ENCODE measurements at places on chromosomes 2 and 18. TPM values are rescaled to one million over a fixed set of nuclear protein-coding genes. Genes with fewer than 3 reads are reported as not detected.

DNA sequence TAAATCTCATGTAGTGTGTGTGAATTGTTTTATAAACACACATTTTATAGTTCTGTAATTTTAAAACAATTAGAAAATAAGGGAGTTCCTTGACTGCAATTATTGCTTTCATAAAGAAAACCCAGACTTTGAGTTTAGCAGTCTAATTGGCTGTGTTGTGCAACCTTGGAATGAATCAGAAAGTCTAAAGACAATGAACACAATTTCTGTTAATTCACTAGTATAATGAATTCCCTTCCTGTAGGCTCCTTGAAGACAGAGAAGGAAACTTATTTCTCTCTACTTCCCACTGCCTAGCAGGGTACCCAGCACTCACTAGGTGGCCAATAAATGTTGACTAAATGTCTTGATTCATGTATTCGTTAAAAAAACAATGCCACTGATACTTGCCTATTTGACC is 79.9 kb downstream of the ANTXR1 start:
- H3K4me1 ChIP-seq, result peaks cover 13% of the 10 kb centered on the region
- ATAC-seq, result no peak

GRCh38 chr2:237279012-237279768 is 134.8 kb downstream of the COL6A3 start:
- H3K4me3 ChIP-seq, result no peak overlapping the region
- H3K27me3 ChIP-seq, result no peaks in the 10 kb centered on the region
- H3K27ac ChIP-seq, result peak overlapping the region; percentile 52
- H3K36me3 ChIP-seq, result no peaks in the 10 kb centered on the region
- H3K4me1 ChIP-seq, result peaks cover 12% of the 10 kb centered on the region

DNA sequence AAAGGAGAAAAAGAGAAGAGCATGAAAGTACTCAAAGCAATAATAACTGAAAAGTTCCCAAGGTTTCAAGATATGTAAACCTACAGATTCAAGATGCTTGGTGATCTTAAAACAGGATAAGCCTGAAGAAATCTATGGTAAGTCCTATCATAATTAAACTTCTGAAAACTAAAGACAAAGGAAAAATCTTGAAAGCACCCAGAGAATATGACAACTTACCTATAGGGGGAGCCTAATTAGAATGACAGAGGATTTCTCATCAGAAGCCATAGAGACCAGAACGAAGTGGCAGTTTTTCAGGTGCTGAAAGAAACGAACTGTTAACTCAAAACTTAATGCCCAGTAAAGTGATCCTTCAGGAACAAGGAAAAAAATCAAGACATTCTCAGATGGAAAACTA is 59.7 kb downstream of the XDH start:
- H3K36me3 ChIP-seq, result no peaks in the 10 kb centered on the region
- no peak overlapping the region for H3K27ac ChIP-seq
- H3K4me1 ChIP-seq, result no peaks in the 10 kb centered on the region
- H3K27me3 ChIP-seq, result peaks cover 22% of the 10 kb centered on the region
- no peak overlapping the region for H3K4me3 ChIP-seq

- no peaks in the 10 kb centered on the region for H3K27me3 ChIP-seq
- H3K36me3 ChIP-seq, result no peaks in the 10 kb centered on the region
- ATAC-seq, result no peak
- H3K27ac ChIP-seq, result no peak overlapping the region
- H3K4me1 ChIP-seq, result no peaks in the 10 kb centered on the region
Observed at GRCh38 chr18:35750929-35751328, 169.4 kb downstream of the GALNT1 start.

GRCh38 chr18:13638719-13639595 is 87.4 kb downstream of the FAM210A start:
- H3K27ac ChIP-seq, result no peak overlapping the region
- no peaks in the 10 kb centered on the region for H3K36me3 ChIP-seq
- no peak for ATAC-seq
- H3K27me3 ChIP-seq, result no peaks in the 10 kb centered on the region
- peaks cover 11% of the 10 kb centered on the region for H3K4me1 ChIP-seq
- H3K4me3 ChIP-seq, result no peak overlapping the region

DNA sequence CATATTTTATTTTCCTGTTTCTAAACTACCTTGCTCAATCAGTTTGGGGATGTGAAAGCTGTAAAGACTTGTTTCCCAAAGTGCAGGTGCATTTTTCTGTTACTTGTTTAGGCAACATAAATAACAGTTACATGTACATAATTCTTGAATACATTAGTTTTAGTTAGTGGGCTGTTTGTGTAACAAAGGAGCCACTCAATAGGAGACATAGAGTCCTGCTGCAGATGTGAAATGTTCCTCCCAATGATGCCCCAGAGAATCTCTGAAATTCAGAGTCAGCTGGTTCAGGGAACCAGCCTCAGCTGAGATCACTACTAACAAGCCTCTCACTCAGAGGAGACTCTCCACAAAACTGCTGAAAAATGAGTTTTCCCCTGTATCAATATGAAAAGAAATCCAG is 91.5 kb upstream of the TWSG1 start:
- H3K4me1 ChIP-seq, result no peaks in the 10 kb centered on the region
- H3K27me3 ChIP-seq, result no peaks in the 10 kb centered on the region
- ATAC-seq, result no peak
- no peaks in the 10 kb centered on the region for H3K36me3 ChIP-seq
- no peak overlapping the region for H3K27ac ChIP-seq
- H3K4me3 ChIP-seq, result no peak overlapping the region

GRCh38 chr2:227228061-227228667 is 63.7 kb downstream of the COL4A3 start:
- no peaks in the 10 kb centered on the region for H3K4me1 ChIP-seq
- no peak overlapping the region for H3K4me3 ChIP-seq
- H3K27me3 ChIP-seq, result peaks cover 18% of the 10 kb centered on the region
- no peaks in the 10 kb centered on the region for H3K36me3 ChIP-seq
- no peak overlapping the region for H3K27ac ChIP-seq

- no peaks in the 10 kb centered on the region for H3K36me3 ChIP-seq
- no peak overlapping the region for H3K4me3 ChIP-seq
- H3K4me1 ChIP-seq, result no peaks in the 10 kb centered on the region
- ATAC-seq, result no peak
Observed at GRCh38 chr18:52716973-52717372, 377.0 kb downstream of the DCC start.

- H3K27ac ChIP-seq, result no peak overlapping the region
- H3K4me3 ChIP-seq, result no peak overlapping the region
Observed at GRCh38 chr2:233839447-233839820, 14.9 kb downstream of the HJURP start.

GRCh38 chr2:233165543-233165894 is 86.0 kb upstream of the ATG16L1 start:
- no peak overlapping the region for H3K4me3 ChIP-seq
- H3K27ac ChIP-seq, result no peak overlapping the region
- peaks cover 20% of the 10 kb centered on the region for H3K27me3 ChIP-seq
- H3K36me3 ChIP-seq, result no peaks in the 10 kb centered on the region

GRCh38 chr2:83196225-83196624 is 1262.9 kb downstream of the SUCLG1 start:
- H3K36me3 ChIP-seq, result no peaks in the 10 kb centered on the region
- no peak overlapping the region for H3K4me3 ChIP-seq
- ATAC-seq, result no peak
- H3K4me1 ChIP-seq, result no peaks in the 10 kb centered on the region
- H3K27me3 ChIP-seq, result no peaks in the 10 kb centered on the region
- H3K27ac ChIP-seq, result no peak overlapping the region

GRCh38 chr18:34647251-34647650 is 62.8 kb upstream of the DTNA start:
- no peak overlapping the region for H3K27ac ChIP-seq
- no peaks in the 10 kb centered on the region for H3K36me3 ChIP-seq
- ATAC-seq, result no peak
- H3K4me3 ChIP-seq, result no peak overlapping the region

- H3K4me3 ChIP-seq, result peak overlapping the region; percentile 29
- no peak overlapping the region for H3K27ac ChIP-seq
- no peaks in the 10 kb centered on the region for H3K36me3 ChIP-seq
- no peak for ATAC-seq
Observed at GRCh38 chr2:104861351-104862057, 7.6 kb downstream of the POU3F3 start.

DNA sequence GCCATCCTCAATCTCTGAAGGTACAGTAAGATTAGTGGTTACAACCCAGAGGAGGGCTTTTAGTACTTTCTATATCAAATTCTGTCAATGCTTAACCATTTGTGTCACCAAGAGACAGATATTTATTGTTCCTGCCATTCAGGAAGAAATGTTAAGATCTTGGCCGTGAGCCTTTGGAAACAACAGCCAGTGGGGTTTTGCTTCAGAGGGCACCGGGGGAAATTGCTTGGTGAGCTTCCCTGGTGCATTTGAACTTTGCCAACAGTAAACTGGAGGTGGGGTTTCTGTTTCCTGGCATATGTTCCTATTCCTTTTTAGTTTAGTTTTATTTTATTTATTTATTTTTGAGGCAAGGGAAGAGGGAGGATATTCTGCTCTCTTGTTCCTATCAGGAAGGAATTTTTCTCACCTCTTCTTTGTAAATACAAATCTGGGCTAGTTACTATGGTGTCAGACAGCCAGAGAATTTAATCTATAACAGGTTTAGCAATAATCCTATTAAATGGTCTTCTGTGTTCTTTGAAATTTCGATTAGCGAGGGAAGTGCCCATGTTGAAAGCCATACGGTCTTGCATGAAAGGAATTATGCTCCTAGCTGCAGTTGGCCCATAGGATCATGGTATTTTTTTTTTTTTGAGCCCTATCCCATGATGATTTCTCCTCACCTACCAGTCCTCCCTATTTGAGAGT is 95.7 kb downstream of the MAIP1 start:
- H3K36me3 ChIP-seq, result no peaks in the 10 kb centered on the region
- H3K4me1 ChIP-seq, result no peaks in the 10 kb centered on the region
- H3K27ac ChIP-seq, result no peak overlapping the region
- no peak overlapping the region for H3K4me3 ChIP-seq
- no peak for ATAC-seq

- ATAC-seq, result no peak
- no peak overlapping the region for H3K4me3 ChIP-seq
- peaks cover under 1% of the 10 kb centered on the region for H3K36me3 ChIP-seq
- no peak overlapping the region for H3K27ac ChIP-seq
- peaks cover 5% of the 10 kb centered on the region for H3K27me3 ChIP-seq
Observed at GRCh38 chr2:11567631-11568031, 33.8 kb downstream of the GREB1 start.

- H3K27me3 ChIP-seq, result peaks cover 87% of the 10 kb centered on the region
- no peak overlapping the region for H3K27ac ChIP-seq
- no peaks in the 10 kb centered on the region for H3K36me3 ChIP-seq
- H3K4me1 ChIP-seq, result no peaks in the 10 kb centered on the region
- H3K4me3 ChIP-seq, result no peak overlapping the region
- ATAC-seq, result no peak
Observed at GRCh38 chr2:242040681-242041080, 171.2 kb downstream of the RTP5 start.

GRCh38 chr2:240511351-240512108 is 46.3 kb downstream of the ANKMY1 start:
- ATAC-seq, result no peak
- no peak overlapping the region for H3K27ac ChIP-seq
- H3K4me1 ChIP-seq, result peaks cover 11% of the 10 kb centered on the region

DNA sequence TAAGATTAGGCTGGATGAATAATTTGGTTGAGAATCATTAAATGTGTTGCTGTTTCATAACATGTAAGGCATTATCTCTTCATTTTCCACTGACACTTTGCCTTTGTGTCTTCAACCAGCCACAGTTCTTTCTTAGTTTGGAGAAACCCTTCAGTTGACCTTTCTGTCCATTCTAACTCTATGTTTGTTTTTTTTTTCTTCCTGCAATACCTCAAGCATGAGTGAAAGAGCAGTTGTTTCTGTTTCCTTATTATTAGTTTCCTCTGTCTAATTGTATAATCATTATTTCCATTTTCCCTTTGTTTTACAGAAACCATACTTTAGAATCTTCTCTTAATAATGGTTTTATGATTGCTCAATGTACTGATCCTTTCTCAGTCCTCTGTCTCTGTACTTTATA is 25.6 kb downstream of the HADHB start:
- no peak overlapping the region for H3K4me3 ChIP-seq
- ATAC-seq, result no peak
- H3K4me1 ChIP-seq, result peaks cover 14% of the 10 kb centered on the region
- H3K36me3 ChIP-seq, result peaks cover 52% of the 10 kb centered on the region
- H3K27ac ChIP-seq, result peak overlapping the region; percentile 12

- peaks cover 9% of the 10 kb centered on the region for H3K4me1 ChIP-seq
- ATAC-seq, result no peak
- no peak overlapping the region for H3K4me3 ChIP-seq
- H3K27me3 ChIP-seq, result no peaks in the 10 kb centered on the region
- no peaks in the 10 kb centered on the region for H3K36me3 ChIP-seq
Observed at GRCh38 chr18:54217624-54218023, 6.8 kb downstream of the MBD2 start.

- H3K27ac ChIP-seq, result no peak overlapping the region
- no peak overlapping the region for H3K4me3 ChIP-seq
- no peaks in the 10 kb centered on the region for H3K36me3 ChIP-seq
- no peaks in the 10 kb centered on the region for H3K27me3 ChIP-seq
- no peak for ATAC-seq
Observed at GRCh38 chr2:112189001-112189556, 50.9 kb downstream of the FBLN7 start.

GRCh38 chr2:203763938-203764664 is 57.7 kb downstream of the CD28 start:
- ATAC-seq, result no peak
- no peaks in the 10 kb centered on the region for H3K4me1 ChIP-seq
- H3K4me3 ChIP-seq, result no peak overlapping the region
- no peak overlapping the region for H3K27ac ChIP-seq

The CENPO gene
- 2.0 TPM for total RNA-seq

The C2orf81 gene
- 1.1 TPM for total RNA-seq

The C2orf78 gene
- not detected for total RNA-seq

The AFF3 gene
- 29.9 TPM for total RNA-seq

The LAPTM4A gene
- total RNA-seq, result 143 TPM

The TEKT4 gene
- total RNA-seq, result not detected

The CPO gene
- total RNA-seq, result 0.27 TPM

The LRRC30 gene
- total RNA-seq, result not detected

Data from gastroesophageal sphincter (tissue), 4 donors.